DMS 273 treated with DMSO at 0.1 percent for 48 hours (cell line): ENCODE measurements at places on chromosomes 5 and 9.

DNA sequence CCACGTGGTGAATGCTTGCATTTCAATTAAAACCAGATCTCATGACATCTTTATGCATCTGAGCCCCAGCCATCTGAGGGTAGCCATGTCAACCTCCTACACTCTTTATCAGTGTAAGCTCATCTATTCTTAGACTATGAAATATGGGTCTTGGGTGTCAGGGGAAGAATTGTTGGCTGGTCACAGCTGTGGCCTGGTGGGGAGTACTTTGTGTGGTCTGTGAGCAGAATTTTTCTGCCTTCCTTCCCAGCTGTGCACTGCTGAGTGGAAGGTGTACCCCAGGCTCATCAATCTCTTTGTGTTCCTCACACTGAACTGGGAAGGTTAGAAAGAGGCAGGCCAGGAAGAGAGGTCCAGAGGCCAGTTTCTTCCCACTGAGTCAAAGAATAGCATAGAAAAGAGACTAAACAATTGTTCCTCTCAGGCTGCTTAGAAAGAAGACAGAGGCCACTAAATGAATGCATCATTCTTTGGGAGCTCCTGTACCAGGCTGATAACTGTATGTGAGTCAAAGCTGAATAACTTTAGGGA lies 202.7 kb upstream of the RGMB start:
- DNase-seq: no peak

DNA sequence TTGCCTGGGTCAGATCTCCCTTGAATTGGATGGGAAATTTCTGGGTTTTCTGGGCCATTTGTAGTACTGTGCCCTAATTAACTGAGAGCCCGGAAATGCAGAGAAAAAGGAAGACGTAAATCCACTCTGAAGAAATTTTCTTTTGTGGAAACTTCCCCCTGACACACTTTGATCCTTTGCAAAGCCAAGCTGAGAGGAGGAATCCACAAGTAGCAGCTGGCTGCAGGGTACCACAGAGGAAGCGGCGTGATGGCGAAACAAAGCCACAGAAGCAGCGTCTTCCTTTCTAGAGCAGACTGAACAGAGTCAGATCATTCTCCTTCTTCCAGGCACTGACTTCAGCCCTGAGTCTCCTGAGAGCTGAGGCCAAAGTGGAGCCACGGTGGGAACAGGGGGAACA lies 47.1 kb upstream of the ZNF354A start:
- no peak for DNase-seq

GRCh38 chr5:163612358-163613149 lies 107.1 kb downstream of the MAT2B start:
- peak; percentile 63 for DNase-seq

DNA sequence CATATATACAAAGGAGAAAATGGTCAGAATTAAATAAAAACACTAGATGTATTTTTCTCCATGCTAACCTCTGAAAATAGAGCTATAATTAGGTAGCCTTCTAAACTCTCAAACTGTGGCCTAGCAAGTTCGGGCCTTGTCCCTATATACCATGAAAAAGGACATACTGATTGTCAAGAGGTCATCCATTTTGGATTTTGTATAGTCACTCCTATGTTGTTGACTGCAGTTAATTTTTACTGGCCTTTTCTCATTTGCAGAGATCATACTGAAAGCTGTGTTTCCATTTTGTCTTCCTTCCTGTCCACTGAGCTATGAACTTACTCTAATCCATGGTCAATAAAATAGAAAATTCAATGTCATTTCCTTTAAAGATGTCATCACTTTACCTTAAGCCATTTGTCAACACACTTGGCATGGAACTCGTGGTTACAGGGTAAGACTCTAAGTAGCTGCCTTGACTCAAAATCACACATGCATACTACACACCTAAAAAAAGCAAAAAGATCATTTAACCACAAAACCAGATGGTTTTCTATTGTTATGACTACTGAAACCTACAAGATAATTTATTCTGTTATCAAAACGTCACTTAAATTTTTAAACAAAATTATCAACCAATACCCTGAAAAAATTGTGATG lies 58.0 kb downstream of the RNF38 start:
- DNase-seq: no peak

DNA sequence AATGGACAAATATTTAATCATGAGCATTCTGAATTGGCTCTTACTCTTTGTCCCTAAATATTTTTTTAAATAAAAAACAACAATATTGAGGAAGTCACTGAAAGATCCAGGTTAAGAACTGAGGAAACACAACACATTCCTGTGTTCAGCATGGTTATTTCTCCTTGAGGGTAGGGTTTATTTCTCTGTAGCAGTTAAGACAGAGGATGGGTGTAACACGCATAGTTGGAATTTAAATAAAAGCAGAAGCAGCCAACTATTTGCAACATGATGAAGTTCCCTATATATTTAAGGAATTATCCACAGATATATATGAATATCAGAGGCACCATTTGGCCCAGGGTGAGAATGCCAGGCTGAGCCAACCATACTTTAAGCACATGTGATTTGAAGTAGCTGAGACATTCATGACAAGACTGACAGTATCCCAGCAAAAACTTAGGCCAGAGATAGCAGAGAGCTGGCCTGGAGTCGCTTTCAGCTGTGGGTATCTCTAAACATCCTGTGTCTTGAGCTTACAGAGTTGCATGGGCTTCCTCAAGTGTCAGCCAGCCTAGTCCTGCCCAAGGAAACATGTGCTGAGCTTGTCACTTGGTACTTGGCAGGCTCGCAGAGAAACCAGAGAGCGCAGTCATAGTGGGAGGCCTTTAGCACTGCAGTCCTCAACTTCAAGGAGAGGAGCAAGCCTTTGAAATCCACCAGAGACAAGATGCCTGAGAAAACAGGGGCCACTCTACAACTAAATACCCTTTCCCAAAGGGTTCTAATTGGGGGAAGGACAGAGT lies 43.6 kb downstream of the SEMA5A start:
- DNase-seq: no peak

- peak; percentile 22 for DNase-seq
Observed at GRCh38 chr9:82148901-82149461, 160.4 kb downstream of the SPATA31D1 start.

GRCh38 chr5:64765804-64766504 lies 2.5 kb downstream of the SREK1IP1 start:
- no peak for DNase-seq

DNA sequence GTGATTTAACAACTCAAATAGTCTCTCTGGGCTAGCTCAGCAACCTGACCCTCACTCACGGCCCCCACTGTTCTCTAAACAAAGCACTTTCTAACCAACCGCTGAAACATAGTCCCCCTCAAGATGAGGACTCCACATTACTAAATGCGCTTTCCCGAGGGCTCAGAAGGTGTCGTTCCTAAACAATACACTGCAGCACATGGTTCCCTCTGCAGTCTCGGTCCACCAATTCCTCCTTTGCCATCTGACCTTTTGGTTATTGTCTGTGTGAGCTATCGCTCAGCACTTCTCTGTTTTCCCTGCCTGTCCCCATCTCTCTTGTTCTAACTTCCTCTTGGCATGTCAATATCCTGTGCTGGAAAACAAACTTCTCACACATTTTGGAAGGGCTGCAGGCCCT lies 7.2 kb downstream of the EPB41L4A start:
- DNase-seq: no peak

- peak; percentile 72 for DNase-seq
Observed at GRCh38 chr9:22416692-22417060, 29.9 kb upstream of the DMRTA1 start.
